ENCODE measurements at places on chromosomes 2 and 18.
A peak's percentile ranks its signal among the peaks of the same experiment; 100 is the strongest.

DNA sequence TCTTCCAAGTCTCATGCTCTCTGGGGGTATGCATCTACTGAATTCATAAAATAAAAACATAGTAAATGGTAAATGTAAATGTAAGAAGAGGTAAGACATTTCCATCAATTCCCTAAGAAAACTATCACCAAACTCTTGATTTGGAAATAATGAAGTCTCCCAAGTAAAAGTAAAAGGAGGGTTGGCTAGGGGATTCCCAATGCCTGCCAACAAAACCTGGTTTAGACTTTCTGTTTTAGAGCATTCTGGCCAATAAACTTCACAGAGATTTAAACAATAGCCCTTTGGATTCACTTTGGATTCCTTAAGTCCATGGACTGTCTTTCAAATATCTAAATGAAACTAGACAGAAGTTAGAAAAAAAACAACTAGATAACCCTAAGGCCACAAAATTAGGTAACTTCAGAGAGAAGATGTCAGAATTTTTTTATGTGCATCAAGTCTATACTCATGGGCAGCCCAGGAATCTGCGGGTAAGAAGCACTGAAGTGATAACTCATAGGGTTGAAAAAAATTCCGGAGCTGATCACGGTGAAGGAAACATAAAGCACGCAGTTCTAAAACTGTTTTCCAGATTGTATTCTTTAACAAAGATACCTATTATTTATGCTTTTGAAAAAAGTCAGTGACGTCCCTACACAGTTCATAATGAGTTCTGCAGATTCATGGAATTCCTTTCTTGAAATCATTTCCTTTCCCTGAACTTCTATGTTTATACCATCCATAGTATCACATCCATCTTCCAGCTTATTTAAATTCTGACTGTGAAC, 263.6 kb downstream of the AFF3 start:
- no peak for DNase-seq

DNA sequence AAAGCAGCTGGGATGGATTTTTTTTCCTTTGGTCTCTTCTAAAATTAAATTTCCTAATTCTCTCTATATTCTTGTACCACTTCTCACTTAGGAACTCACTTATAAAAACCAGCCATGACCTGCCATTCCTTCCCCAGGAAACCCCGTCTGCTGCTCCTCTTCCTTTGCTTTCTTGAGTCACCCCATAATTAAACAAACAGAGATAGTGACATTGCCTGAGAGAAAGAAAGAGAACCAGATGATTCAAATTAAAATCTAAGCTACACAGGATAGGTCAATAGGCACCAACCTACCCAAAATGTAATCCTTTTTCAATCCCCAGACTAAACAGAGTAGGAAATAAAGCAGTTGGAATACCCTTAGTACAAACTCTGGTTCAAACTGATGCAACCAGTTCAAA, 9.7 kb downstream of the STK39 start:
- no peak for DNase-seq

DNA sequence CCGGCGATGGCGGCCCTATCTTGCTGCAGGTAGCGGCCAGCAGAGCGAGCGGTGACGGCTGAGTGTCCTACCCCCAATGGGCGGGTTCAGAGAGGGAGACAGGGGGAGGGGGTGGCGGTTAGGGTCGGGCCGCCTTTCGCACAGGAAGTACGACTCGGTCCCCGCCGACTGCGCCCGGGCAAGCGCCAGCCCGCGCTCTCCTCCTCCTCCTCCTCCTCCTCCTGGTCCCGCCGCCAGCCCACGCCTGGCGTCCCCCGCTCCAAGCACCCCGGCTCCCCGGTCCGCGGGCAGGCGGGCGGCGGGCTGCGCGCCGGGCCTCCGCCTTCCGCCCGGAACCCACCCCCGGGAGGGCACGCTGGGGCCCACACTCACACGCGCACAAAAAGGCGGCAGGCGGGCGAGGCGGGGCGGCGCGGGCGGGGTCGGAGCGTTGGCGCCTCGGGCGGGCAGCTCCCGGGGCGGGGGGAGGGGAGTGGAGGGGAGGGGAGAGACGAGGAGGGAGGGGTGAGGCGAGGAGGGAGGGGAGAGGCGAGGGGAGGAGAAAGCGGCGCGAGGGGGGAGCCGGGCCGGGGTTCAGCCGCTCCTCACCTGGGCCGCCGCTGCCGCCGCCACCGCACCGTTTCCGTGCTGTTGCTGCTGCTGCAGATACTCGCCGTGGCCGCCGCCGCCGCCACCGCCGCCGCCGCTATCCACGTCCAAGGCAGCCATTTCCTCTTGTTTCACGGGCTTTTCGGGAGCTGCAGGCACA, 1.2 kb downstream of the SP3 start:
- DNase-seq = peak; percentile 92

DNA sequence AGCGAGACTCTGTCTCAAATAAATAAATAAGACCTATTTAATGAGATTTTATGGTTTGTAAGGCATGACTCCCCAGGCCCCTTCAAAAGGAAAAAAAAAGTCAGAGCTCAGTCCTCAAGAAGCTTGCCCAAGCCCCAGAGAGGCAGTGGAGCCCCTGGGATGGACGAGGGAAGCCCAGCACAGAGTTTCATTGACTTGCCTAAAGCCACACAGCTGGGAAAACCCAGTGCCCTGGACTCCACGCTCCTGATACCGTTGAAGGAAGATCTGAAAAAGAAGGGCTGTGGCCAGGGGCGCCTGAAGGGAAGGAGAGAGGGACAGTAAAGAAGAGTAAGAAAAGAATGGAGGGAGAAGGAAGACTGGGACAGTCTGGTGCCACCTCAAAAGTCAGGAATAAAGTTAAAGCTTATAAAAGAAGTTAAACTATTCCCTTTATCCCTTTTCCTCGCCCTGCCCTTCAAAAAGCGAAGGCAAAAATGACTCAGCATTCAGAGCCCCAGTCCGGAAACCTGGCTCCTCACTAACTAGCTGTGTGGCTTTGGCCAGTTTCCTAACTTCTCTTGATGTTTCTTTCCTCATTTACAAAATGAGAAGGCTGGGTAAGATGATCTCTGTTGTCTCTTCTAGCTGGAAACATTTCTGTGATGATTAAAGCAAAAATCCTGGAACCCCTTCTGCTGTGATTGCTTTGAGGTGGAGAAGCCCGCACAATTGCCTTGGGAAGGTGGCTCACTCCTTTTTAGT, 46.7 kb downstream of the LYPD1 start:
- no peak for DNase-seq

- DNase-seq = peak; percentile 45
These were observed 146.4 kb downstream of the FTCDNL1 start for GRCh38 chr2:199704358-199705238.

- DNase-seq = no peak
These were observed 88.7 kb downstream of the NEDD4L start for GRCh38 chr18:58132595-58133261.

DNA sequence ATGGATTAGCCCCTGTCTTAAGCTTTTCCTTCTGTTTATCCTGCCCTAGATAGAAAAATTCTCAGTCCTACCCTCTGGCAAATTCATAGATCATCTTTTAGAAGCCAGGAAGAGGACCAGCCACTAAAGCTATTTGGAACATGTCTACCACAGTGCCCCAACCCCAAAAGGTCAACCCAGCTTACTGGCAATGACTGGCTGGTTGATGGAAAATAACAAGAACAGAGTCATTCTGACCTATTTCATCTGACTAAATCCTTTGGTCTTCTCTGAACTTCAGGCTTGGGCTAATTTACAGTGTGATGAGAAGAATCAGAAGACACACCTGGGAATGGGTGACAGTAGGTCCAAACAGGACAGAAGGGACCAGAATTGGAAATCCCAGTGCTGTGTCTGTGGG, 227.3 kb upstream of the CCDC68 start:
- DNase-seq = no peak

DNA sequence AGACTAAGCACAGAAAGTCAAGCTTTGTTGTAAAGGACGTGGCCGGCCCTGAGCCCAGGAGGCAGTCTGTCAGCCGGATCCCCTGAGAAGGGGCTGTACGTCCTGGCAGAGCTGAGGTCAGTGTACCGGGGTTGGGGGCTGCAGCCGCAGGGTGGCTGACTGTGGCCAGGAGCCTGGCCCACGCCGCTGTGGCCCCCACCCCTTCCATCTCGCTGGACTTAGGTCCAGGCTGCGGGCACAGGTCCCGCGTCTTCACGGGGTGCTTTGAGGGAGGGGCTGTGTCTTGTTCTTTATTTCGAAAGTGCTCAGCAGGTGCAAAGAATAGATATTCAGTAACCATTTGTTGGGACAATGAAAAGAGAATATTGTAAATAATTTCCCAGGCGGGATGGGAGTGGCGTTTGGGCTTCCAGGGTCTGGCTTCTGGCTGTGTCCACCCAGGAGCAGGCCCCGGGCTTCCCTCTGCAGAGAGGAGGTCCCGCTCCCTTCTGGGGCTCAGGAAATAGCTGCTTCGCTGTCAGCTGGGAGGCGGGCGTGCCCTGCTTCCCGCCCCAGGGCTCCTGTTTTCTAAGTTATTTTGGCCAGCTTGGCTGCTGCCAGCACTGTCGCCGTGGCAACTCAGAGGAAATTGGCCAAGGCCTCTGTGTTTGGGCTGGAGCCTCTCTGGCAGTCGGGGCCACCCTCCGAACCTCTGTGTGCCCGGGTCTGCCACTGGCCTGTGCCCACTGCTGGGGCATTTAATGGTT, 7.4 kb downstream of the NFATC1 start:
- no peak for DNase-seq

- DNase-seq = no peak
These were observed 355.6 kb downstream of the PAX3 start for GRCh38 chr2:221943076-221943810.

- no peak for DNase-seq
These were observed 27.9 kb upstream of the POU3F3 start for GRCh38 chr2:104826016-104826415.

DNA sequence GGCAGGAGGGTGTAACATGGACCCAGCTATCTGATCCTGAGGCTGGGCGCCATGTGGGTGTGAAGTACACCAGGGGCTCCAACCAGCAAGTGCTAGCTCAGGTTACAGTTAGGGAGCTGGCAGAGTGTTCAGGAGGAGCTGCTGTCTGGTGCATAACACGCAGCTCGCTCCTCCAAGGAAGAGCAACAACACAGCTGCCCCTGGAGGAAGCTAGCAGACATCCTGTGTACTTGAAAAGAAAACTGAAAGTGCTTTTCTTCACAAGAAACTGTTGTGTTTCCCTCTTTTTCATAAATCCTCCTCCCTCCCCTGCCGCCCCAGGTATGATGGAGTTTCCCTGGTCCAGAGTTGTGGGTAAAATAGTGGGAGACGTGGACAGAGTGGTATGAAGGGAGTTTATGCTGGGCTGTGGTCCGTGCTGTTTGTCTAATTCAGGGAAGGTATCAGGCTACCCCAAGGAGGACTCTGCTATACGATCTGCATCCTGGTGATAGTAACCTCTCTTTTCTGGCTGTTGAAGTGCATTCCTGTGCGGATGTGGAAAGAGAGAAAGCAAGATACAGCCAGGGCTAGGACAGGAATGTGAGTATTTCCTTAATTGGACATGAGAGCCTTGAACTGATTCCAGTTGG, 6.1 kb upstream of the LBH start:
- DNase-seq = peak; percentile 77

GRCh38 chr2:100894105-100894795, 74.3 kb downstream of the NPAS2 start:
- no peak for DNase-seq

DNA sequence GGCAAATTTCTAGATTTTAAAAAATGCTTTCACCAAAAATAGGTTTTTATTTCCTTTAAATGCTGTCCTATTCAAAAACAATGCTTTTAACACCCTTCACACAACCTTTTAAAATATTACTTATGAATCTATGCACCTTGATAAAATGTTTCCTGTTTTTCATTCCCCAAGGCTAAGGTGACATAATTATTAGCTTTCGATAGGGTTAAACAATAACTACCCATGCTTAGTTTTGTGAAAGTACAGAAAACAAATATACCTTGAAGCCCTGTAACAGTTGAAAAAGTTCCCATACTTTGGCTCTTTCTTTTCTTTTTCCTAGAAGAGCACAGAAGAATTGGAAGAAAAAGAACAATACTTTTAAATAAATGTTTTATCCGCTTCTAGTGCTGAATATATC, 54.9 kb upstream of the ITPRID2 start:
- DNase-seq = no peak

DNA sequence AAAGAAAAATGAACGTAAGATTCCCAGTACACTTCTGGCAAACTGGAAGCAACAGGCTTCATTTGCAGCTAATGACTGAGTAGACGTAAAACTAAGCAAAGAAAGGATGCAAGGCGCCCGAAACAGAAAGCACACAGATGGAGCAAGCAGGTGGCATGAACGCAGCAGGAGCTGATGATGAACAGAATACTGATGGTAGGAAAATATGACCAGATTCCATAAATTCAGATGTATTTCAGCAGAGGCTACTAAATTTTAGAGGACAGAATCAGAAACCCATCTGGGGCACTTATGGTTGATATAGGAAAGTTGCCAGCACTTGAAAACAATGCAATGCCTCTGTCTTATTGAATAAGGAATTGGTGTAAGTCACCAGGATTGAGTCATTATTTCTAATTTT, 658.7 kb upstream of the LINC00305 start:
- DNase-seq = no peak

DNA sequence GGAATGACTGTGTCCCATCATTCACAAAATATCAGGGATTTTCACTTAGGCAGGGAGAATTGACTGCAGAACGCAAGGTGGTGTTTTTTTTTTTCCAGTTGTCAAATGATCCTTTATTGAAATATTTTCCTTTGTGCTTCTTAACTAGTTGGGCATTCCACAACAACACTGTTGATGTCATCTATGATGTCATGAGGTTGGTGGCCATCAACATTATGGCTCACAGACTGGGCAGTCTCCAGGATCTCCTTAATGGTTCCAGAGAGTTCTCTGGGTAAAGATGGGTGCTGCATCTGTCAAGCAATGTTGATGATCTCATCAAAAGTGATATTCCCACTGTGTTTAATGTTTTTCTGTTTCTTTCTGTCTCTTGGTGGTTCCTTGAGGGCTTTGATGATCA, 31.8 kb upstream of the PLEKHM3 start:
- DNase-seq = no peak

GRCh38 chr18:62061821-62062478, 124.9 kb downstream of the PIGN start:
- no peak for DNase-seq

- DNase-seq = no peak
These were observed 248.3 kb downstream of the TRIB2 start for GRCh38 chr2:12964904-12965539.

GRCh38 chr2:144322379-144322778, 197.5 kb downstream of the ZEB2 start:
- DNase-seq = no peak

Data from RPMI8226 (cell line).